ENCODE measurements at places on chromosomes 12 and 14.
A peak's percentile ranks its signal among the peaks of the same experiment; 100 is the strongest.

GRCh38 chr12:47067176-47067575 lies 12.2 kb upstream of the PCED1B start:
- DNase-seq = no peak

- no peak for DNase-seq
Measured at GRCh38 chr14:68402525-68403101, 390.3 kb downstream of the ZFP36L1 start.

- DNase-seq = no peak
Measured at GRCh38 chr12:69476276-69477017, 6.3 kb downstream of the FRS2 start.

DNA sequence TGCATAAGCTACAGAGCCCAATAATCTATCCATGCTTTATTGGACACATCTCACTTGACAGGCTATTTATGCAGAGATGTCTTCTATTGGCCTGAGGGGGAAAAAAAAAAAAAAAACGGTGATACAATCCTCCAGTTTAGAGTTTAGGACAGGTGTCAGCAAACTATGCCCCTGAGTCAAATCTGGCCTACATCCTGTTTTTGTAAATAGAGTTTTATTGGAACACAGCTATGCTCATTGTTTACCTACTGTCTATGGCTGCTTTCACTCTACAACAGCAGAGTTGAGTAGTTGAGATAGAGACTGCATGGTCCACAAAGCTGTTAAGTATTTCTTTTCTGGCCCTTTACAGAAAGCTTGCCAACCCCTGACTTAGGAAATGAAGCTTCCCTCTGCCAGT lies 403.1 kb downstream of the C12orf75 start:
- DNase-seq = peak; percentile 55

DNA sequence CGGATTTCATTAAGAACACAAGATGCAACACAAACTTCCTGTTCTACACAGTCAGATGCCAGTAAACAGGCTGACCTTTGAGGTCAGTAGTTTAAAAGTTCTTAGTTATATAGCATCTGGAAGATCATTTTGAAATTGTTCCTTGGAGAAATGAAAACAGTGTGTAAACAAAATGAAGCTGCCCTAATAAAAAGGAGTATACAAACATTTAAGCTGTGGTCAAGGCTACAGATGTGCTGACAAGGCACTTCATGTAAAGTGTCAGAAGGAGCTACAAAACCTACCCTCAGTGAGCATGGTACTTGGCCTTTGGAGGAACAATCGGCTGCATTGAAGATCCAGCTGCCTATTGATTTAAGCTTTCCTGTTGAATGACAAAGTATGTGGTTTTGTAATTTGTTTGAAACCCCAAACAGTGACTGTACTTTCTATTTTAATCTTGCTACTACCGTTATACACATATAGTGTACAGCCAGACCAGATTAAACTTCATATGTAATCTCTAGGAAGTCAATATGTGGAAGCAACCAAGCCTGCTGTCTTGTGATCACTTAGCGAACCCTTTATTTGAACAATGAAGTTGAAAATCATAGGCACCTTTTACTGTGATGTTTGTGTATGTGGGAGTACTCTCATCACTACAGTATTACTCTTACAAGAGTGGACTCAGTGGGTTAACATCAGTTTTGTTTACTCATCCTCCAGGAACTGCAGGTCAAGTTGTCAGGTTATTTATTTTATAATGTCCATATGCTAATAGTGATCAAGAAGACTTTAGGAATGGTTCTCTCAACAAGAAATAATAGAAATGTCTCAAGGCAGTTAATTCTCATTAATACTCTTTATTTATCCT lies 13.5 kb downstream of the PTGER2 start:
- no peak for DNase-seq

GRCh38 chr12:54571193-54572188 lies 17.0 kb downstream of the PPP1R1A start:
- DNase-seq = no peak

- peak; percentile 67 for DNase-seq
Measured at GRCh38 chr12:89345830-89346740, 6.2 kb downstream of the DUSP6 start.

DNA sequence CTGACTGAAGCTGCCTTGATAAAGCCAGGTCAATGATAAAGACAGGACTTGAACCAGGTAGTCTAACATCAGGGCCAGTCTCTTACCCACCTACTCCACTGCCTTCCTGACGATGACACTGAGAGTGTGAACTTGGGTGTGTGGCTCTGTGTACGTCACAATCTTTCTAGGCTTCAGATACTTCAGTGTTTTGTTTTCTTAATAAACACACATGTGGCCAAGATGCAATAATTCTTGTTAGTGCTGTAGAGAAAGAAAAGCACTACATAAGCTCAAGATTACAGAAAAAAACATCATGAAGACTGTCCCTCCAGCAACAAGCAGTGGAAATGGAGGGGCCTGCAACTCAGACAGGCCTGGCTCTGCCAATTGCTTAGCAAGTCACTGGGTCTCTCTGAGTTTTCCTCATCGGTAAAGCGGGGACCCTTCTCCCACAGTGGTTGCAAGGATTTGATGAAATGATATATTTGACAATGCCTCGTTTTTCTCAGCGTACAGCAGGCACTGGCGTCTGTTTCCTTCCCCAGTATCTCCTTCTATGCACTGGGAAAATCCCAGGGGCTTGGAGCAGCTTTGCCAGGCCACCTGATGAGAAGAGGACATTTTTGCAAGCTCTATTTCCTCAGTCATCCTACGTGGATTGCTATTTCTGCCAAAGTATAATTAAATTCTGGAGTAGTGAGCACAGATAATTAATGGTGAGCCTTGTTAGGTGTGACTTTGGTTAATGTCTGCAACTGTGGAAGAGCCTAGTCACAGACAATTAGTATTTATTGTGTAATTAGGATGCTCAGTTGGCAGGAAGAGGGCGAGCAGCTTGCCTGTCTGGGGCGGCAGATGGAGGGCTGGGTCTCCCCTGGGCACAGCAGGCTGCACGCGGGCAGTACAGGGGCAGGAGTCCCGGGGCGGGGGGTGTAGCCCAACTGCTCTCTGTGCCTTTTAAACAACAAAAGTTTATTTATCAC lies 55.8 kb upstream of the CHGA start:
- DNase-seq = no peak

Data from PC-9 (cell line).